ENCODE measurements at places on chromosomes 5 and 9. TPM values are rescaled to one million over a fixed set of nuclear protein-coding genes. Genes with fewer than 3 reads are reported as not detected.

HNRNPK gene
- total RNA-seq, result 569 TPM

ACSL6 gene
- total RNA-seq, result not detected

NR2F1 gene
- 14.8 TPM for total RNA-seq

COL15A1 gene
- 0.06 TPM for total RNA-seq

TPM2 gene
- 267 TPM for total RNA-seq

IRX1 gene
- total RNA-seq, result 22.1 TPM

Measured in epithelial cell of proximal tubule (primary cell).